Airway epithelial cell (primary cell): ENCODE measurements at places on chromosomes 3 and 15. TPM values are rescaled to one million over a fixed set of nuclear protein-coding genes. Genes with fewer than 3 reads are reported as not detected.

The ANKUB1 gene
- 1.7 and 2.0 TPM in 2 replicates for total RNA-seq

The LIPC gene
- not detected in 2 replicates for total RNA-seq

The DLL4 gene
- total RNA-seq = 0.35 TPM in 1 of 2 replicates, not detected in the other

The CA12 gene
- 113 and 131 TPM in 2 replicates for total RNA-seq

The CYP1A2 gene
- total RNA-seq = not detected in 2 replicates

The GOLGA6C gene
- not detected in 2 replicates for total RNA-seq

The CCDC39 gene
- not detected in 2 replicates for total RNA-seq

The ZNF619 gene
- total RNA-seq = 2.3 and 3.7 TPM in 2 replicates

The THSD4 gene
- 9.8 and 12.4 TPM in 2 replicates for total RNA-seq

The SNTN gene
- total RNA-seq = not detected in 2 replicates

The TNIK gene
- 0.78 and 2.4 TPM in 2 replicates for total RNA-seq

The ARGFX gene
- not detected in 2 replicates for total RNA-seq

The RBP2 gene
- total RNA-seq = not detected in 2 replicates

The TM4SF1 gene
- 147 and 251 TPM in 2 replicates for total RNA-seq

The ADGRG7 gene
- total RNA-seq = not detected in 2 replicates

The RARB gene
- 1.7 and 1.9 TPM in 2 replicates for total RNA-seq

The DUOXA2 gene
- total RNA-seq = not detected in 2 replicates

The IMP3 gene
- 139 and 210 TPM in 2 replicates for total RNA-seq

The HGD gene
- 0.05 TPM in 1 of 2 replicates, not detected in the other for total RNA-seq

The COX17 gene
- 30.5 and 37.3 TPM in 2 replicates for total RNA-seq

The ECE2 gene
- not detected in 2 replicates for total RNA-seq
